Mammary epithelial cell (primary cell): ENCODE measurements at places on chromosomes 3 and 15.

DNA sequence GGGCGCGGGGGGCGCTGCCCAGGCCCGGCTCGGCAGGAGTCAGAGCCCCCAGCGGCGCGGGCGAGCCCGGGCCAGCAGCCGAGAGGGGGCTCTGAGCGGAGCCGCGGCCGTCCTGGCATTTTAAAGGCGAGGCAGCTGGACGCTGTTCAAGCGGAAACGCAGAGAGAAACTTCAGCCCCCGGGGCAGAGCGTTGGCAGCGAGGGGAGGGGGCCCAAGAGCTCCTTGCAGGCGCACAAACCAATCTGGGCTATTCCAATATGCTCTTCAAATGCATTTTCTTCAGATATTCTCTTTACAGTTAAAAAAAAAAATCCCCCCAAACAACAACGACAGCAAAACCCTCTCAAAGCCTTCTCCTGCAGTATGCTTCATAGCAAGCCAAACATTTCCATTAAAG, at the start of gene CTXND1:
TSS of gene CTXND1 (minus strand) at position 93 of the 398 bp plus-strand sequence. CDS start 50,264 bp downstream, outside the sequence.
- no peak for DNase-seq

- peak; percentile 92 for DNase-seq
Observed at GRCh38 chr15:64883997-64884511, 27.6 kb upstream of the ANKDD1A start.

DNA sequence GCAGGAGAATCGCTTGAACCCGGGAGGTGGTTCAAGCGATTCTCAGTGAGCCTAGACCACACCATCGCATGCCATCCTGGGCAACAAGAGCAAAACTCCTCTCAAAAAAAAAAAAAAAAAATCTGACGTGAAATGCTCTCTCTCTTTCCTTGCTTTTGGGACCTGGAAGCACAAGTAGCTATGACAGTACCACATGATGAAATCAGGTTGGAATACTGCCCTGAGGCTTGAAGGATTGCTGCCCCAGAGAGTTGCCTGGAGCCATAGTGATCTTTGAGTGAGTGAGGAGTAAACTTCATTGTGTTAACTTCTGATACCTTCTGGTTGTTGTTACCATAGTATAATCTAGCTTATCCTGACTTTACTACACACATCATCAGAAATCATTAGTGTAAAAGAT, 23.3 kb downstream of the AKAP13 start:
- peak; percentile 56 for DNase-seq

DNA sequence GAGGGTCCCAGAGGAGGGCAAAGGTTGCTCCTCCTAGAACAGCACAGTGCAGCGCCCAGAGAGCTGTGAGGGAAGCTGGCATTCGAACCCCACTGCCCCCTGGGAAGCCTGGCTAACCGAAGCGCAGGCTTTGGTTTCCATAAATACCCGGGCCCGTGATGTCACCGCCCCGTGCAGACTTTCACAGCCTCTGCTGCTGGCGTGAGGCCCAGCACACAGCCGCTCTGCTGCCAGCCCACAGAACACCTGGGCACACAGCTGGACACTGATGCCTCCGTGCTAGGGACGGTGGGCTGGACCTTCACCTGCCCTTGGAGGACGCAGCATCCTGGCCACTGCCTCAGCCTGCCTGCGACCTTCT, 1.0 kb downstream of the IQSEC1 start:
- DNase-seq = peak; percentile 35

DNA sequence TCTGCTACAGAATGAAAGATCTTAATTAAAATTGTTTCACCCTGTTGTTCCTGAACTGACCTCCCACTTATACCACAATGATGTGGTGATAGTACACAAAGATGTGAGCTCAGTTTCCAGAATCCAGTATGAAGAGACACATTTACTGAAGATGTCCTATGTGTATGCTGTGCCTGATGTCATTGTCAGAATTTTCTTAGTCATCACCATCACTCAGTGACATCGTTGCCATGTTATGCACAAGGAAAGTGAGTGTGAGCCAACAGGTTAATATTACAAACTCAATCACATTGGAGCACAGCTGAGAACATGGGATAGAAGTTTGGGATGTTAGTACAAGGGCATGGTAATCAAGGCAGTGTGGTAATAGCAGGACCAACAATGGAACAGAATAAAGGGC, 199.7 kb upstream of the CHRNA7 start:
- no peak for DNase-seq

DNA sequence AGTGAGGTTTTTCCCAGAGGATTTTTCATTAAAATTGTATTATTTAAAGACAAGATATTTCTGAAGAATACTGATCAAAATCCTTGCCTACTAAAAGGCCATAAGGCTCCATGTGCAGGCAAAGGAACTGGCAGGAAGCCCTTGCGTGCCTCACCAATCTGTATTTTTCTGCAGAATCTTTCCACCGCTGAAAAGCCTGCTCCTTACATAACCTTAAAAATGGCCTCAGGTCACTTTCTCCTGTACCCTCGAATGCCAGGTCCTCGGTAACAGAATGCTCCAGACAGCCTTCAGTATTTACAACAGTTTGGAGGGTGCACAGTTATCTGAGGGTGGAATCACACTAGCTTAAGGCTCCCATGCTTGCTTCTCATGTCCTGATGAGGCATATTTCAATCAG, 3.2 kb downstream of the MORC1 start:
- no peak for DNase-seq

DNA sequence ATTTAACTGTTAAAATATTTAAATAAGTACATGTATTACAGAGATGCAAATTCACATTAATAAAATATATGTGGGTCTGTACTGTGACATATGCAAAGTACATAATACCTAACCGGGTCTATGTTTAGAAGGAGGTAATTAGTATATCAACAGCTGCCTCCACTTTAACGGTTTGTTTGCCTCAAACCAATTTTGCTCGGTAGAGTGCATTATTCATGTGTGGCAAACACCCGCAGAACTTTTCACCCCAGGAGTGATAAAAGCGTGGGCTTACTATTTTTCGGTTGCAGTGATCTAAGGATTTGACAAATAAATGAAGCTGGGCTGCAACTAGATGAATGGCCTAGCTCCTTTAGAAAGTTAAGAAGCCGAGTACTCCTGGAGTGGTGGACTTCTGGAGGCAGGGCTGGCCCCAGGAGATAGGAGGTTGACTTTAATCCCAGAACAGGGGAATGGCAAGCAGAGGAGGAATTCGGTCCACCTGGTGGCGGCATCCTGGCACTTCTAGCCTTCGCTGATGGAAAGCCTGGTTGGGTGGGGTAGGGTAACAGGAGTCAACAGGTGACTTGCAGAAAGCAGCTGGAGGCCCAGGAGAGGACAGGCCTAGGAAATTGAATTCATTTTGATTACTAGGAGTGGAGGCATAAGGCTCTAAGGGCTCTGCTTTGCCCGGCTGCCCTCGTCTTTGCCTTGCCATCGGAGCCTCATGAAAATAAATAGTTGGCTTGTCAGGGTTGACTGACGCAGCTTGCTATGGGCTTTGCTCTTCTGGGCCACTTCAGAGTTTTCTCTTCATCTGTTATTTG, 2.4 kb downstream of the SLCO3A1 start:
- peak; percentile 40 for DNase-seq

DNA sequence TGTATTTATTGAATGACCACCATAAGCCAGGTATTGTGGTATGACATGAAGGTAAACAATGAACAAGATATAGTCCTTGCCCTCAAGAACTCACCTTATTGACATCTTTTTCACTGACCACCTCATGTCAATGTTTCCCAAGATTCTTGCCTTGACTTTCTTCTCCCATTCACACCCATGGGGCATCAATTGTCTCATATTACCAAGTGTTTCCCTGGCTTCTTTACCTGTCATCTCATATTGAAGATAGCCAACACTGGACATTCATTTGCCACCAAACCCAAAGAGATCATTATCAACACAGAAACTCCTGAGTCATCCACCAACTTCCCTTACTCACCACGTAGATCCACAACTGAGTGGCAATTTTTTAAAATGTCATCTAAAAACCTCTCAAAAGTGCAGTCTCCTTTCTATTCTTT, 2.2 kb downstream of the EFHB start:
- DNase-seq = peak; percentile 75

- DNase-seq = no peak
Observed at GRCh38 chr3:127426444-127427153, 138.8 kb upstream of the PRR20G start.

- DNase-seq = no peak
Observed at GRCh38 chr3:49675912-49676311, 1.8 kb downstream of the APEH start.

- DNase-seq = no peak
Observed at GRCh38 chr3:58576716-58577115, 475 bp downstream of the FAM107A start.

GRCh38 chr15:69706353-69707097, 253.9 kb downstream of the RPLP1 start:
- DNase-seq = no peak

DNA sequence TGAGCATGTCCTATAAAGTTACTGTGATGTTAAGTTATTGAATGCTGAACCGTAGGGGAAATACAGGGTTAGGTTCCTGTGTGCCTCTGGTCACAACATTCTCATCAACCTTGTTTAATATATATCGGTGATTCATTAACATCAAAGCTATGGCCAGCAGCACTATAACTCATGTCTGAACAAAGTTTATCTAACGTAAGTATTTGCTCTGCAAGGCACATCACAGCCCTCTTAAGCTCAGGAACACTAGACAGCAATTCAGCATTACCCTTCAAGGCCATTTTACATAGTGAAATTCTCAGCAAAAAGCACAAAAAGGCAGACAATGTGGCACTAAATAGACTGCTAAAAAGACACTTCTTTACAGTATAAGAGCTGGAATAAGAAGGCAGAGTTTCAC, 48.2 kb upstream of the FNDC3B start:
- no peak for DNase-seq

GRCh38 chr3:173799060-173799816, 401.7 kb downstream of the NLGN1 start:
- no peak for DNase-seq

DNA sequence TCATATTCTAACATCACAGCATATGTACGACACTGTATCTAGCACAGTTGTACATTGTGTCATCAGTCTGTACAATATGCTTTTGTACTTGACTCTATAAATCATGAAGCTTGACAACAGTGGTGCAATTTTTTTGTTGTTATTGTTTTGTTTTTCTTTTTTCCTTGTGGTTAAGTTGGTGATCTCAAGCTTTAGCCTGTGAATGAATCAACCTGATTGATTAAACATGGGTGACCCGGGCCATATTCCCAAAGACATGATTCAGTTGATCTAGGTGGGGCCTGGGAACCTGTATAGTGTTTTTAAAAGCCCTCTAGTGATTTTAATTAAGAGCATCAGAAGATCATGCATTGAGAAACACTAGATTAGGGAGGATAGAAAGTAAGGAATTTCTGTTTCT, 101.8 kb upstream of the AADACL2 start:
- no peak for DNase-seq

- no peak for DNase-seq
Observed at GRCh38 chr15:99328106-99329072, 77.1 kb downstream of the LRRC28 start.

GRCh38 chr3:41125258-41125657, 74.0 kb upstream of the CTNNB1 start:
- DNase-seq = peak; percentile 54
